ENCODE measurements at places on chromosomes 13 and 19. TPM values are rescaled to one million over a fixed set of nuclear protein-coding genes. Genes with fewer than 3 reads are reported as not detected.
A peak's percentile ranks its signal among the peaks of the same experiment; 100 is the strongest.

DNA sequence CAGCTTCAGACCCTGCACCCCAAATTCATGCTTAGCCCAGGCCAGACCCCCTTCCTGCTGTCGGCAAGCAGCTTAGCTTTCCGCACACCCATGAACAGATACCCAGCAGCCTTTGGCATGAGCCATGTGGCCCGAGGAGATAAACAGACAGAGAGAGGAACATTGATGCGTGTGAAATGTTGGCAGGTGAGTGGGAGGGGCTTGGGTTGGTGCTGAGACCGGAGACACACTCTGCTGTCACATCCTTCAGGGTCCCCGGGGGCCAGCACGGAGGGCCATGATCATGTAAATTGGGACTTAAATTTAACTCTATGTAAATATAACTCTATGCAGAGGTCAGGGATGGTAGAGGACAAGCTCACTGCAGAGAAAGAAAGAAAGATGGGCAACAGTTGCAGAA, 1.5 kb downstream of the CD22 start:
- H3K27me3 ChIP-seq, result peaks cover 30% of the 10 kb centered on the region
- peaks cover 18% of the 10 kb centered on the region for H3K4me1 ChIP-seq
- H3K27ac ChIP-seq, result no peak overlapping the region
- no peak for DNase-seq

GRCh38 chr13:103203735-103204330, 137.6 kb upstream of the SLC10A2 start:
- H3K36me3 ChIP-seq, result no peaks in the 10 kb centered on the region
- no peaks in the 10 kb centered on the region for H3K4me1 ChIP-seq
- H3K27ac ChIP-seq, result no peak overlapping the region
- DNase-seq, result no peak
- H3K27me3 ChIP-seq, result no peaks in the 10 kb centered on the region

GRCh38 chr19:2305452-2306280, 2.3 kb downstream of the LINGO3 start:
- H3K27ac ChIP-seq, result no peak overlapping the region
- no peaks in the 10 kb centered on the region for H3K36me3 ChIP-seq
- peaks cover 71% of the 10 kb centered on the region for H3K27me3 ChIP-seq
- no peak for DNase-seq

DNA sequence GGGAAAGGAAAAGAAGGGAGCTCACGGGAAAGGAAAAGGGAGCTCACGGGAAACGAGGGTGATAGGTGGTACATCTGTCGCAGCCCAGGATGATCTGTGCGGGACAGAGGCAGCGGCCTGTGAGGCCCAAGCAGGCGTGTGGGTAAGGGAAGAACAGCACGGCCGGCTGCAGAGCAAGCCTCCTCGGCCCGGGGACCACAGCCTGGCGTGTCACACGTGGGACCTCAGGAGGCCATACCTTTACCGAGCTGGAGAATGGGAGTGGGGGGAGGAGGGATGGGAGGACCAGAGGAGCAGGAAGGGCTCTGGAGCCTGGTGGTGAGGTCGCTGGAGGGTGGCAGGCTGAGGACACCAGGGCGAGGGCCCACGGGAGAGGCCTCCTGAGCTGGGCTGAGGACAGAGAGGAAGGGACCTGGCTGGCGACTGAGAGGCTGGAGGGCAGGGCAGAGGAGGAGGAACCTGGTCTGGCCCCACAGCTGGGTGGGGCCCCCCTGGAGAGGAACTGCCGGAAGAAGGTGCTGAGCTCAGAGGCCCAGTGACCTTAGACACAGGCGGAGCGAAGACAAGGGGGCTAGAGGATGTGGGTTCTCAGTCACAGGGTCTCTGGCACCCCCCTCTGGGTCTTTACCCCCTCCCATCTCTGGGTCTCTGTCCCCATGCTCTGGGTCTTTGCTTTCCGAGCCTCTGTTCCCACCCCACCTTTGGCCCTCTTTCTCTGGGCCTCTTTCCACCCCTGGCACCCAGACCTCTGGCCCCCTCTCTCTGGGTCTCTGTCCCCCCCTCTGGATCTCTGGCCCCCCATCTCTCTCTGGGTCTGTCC, 2.9 kb upstream of the FTL start:
- peaks cover 42% of the 10 kb centered on the region for H3K36me3 ChIP-seq
- peak; percentile 85 for DNase-seq
- H3K27me3 ChIP-seq, result no peaks in the 10 kb centered on the region
- peak overlapping the region; percentile 97 for H3K27ac ChIP-seq

SYCN gene
- not detected for total RNA-seq

FFAR1 gene
- total RNA-seq, result not detected

ZNF556 gene
- total RNA-seq, result not detected

All from activated CD8-positive, alpha-beta memory T cell treated with anti-CD3 and anti-CD28 coated beads, Interleukin-2, amount 10 ng/mL, durations not matched to agents 7 days and 5 days (primary cell).